ENCODE measurements at places on chromosomes 11 and 22. TPM values are rescaled to one million over a fixed set of nuclear protein-coding genes. Genes with fewer than 3 reads are reported as not detected.

DNA sequence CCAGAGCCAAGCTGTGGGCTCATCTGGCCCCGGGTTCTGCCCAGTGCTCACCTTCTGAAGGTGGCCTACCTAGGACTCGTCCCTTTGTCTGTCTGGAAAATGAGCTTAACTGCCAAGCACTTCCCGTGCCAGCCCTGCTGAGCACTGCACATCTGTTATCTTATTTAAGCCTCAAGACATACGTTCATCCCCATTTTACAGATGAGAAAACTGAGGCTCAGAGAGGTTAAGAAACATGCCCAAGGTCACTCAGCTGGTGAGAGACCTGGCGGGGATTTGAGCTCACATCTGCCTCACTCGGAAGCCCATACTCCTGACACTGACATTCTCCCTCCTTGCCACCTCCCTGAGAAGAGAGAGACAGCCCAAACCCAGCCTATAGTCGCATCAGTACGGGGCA lies 226.2 kb downstream of the MN1 start:
- no peaks in the 10 kb centered on the region for H3K36me3 ChIP-seq
- H3K4me3 ChIP-seq, result no peak overlapping the region
- H3K27ac ChIP-seq, result no peak overlapping the region
- DNase-seq, result no peak
- H3K27me3 ChIP-seq, result no peaks in the 10 kb centered on the region
- H3K4me1 ChIP-seq, result no peaks in the 10 kb centered on the region

GRCh38 chr11:34044664-34045485 lies 6.7 kb upstream of the CAPRIN1 start:
- H3K27me3 ChIP-seq, result no peaks in the 10 kb centered on the region
- H3K36me3 ChIP-seq, result no peaks in the 10 kb centered on the region
- H3K27ac ChIP-seq, result no peak overlapping the region
- no peaks in the 10 kb centered on the region for H3K4me1 ChIP-seq

- no peak overlapping the region for H3K27ac ChIP-seq
- H3K4me1 ChIP-seq, result no peaks in the 10 kb centered on the region
- H3K4me3 ChIP-seq, result no peak overlapping the region
- DNase-seq, result no peak
- no peaks in the 10 kb centered on the region for H3K27me3 ChIP-seq
These were observed 8.5 kb upstream of the RAB1B start for GRCh38 chr11:66259956-66260355.

DNA sequence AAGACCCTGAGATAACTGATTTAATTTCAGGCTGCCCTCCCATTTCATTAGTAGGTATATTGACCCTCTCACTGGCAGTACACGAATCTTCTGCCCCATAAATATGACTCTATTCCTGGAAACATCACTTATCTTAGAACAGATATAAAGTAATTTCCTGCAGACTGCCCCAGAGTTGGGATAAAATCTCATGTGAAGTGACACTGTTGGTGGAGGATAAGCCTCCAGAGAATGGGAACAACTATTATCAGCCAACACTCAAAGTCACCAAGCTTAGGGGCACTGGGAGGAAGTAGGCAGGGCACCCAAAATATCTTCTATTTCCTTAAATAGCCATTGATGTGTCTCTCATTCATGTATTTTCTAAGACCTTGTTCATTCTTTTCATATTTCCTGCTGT lies 8.2 kb downstream of the OR51B5 start:
- H3K27me3 ChIP-seq, result no peaks in the 10 kb centered on the region
- H3K36me3 ChIP-seq, result no peaks in the 10 kb centered on the region
- H3K4me1 ChIP-seq, result no peaks in the 10 kb centered on the region
- no peak overlapping the region for H3K4me3 ChIP-seq
- DNase-seq, result no peak

- no peaks in the 10 kb centered on the region for H3K36me3 ChIP-seq
- no peaks in the 10 kb centered on the region for H3K4me1 ChIP-seq
- DNase-seq, result peak; percentile 46
- H3K27ac ChIP-seq, result no peak overlapping the region
- H3K27me3 ChIP-seq, result no peaks in the 10 kb centered on the region
These were observed 3.2 kb downstream of the DERL3 start for GRCh38 chr22:23835484-23836144.

DNA sequence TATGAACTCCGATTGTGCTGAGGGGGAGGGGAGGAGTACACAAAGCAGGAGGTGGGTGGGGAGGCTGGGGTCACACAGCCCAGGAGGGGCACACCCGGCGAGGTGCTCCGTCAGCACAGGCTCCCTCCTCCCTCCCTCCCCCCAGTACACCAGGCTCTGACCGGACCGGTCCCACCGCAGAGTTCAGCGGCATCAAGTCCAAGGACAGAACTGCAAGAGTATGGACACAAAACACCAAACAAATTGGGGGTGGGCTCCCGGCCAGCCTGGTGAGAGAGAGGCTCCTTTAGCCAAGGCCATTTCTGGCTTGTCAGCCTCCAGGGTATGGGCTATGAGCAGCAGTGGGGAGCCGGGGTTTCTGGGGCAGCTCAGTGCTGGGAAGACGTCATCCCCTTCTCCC lies 68.3 kb downstream of the ST3GAL4 start:
- H3K27me3 ChIP-seq, result no peaks in the 10 kb centered on the region
- no peak overlapping the region for H3K27ac ChIP-seq
- H3K4me3 ChIP-seq, result no peak overlapping the region
- DNase-seq, result no peak
- H3K36me3 ChIP-seq, result no peaks in the 10 kb centered on the region

- no peak overlapping the region for H3K27ac ChIP-seq
- H3K36me3 ChIP-seq, result no peaks in the 10 kb centered on the region
- H3K27me3 ChIP-seq, result no peaks in the 10 kb centered on the region
- no peak overlapping the region for H3K4me3 ChIP-seq
- DNase-seq, result no peak
- peaks cover 17% of the 10 kb centered on the region for H3K4me1 ChIP-seq
These were observed 22.3 kb downstream of the TMEM123 start for GRCh38 chr11:102430158-102430836.

GRCh38 chr11:18853086-18853720 lies 61.6 kb upstream of the PTPN5 start:
- no peak for DNase-seq
- no peaks in the 10 kb centered on the region for H3K27me3 ChIP-seq
- no peak overlapping the region for H3K4me3 ChIP-seq
- no peaks in the 10 kb centered on the region for H3K36me3 ChIP-seq

DNA sequence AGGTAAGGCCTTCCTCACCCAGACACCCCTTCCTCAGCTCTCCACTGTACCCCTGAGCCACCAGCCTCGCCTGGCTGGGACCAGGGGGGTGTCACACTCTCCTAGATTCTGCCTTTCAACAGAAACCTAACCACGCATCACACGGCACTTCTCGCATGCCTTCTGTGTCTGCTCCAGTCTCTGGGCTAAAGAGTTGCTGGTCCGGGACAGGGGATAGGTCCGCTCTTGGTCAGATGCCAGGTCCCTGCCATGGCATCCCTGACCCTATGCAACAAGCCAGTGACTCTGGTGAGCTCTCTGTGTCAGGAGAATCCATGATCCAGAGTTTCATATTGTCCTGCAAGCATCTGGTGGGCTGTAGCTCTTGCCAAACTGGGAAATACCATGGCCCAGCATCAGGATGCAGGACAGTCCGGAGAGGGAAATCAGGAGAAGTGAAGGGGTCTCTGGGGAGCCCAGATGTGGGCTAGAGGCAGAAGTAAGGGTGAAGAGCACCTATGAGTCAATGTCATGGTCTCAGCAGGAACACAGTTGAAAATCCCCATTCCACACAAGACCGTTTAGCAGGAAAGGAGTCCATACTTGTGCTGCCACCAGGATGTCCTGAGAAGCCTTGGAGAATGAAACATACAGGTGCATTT lies 14.1 kb downstream of the IGLL5 start:
- H3K36me3 ChIP-seq, result no peaks in the 10 kb centered on the region
- H3K27ac ChIP-seq, result no peak overlapping the region
- no peak for DNase-seq
- no peak overlapping the region for H3K4me3 ChIP-seq
- H3K4me1 ChIP-seq, result no peaks in the 10 kb centered on the region

- H3K27me3 ChIP-seq, result no peaks in the 10 kb centered on the region
- no peaks in the 10 kb centered on the region for H3K4me1 ChIP-seq
- no peak overlapping the region for H3K4me3 ChIP-seq
- DNase-seq, result no peak
- H3K36me3 ChIP-seq, result no peaks in the 10 kb centered on the region
These were observed 2154.9 kb downstream of the LRRC4C start for GRCh38 chr11:39304586-39304985.

DNA sequence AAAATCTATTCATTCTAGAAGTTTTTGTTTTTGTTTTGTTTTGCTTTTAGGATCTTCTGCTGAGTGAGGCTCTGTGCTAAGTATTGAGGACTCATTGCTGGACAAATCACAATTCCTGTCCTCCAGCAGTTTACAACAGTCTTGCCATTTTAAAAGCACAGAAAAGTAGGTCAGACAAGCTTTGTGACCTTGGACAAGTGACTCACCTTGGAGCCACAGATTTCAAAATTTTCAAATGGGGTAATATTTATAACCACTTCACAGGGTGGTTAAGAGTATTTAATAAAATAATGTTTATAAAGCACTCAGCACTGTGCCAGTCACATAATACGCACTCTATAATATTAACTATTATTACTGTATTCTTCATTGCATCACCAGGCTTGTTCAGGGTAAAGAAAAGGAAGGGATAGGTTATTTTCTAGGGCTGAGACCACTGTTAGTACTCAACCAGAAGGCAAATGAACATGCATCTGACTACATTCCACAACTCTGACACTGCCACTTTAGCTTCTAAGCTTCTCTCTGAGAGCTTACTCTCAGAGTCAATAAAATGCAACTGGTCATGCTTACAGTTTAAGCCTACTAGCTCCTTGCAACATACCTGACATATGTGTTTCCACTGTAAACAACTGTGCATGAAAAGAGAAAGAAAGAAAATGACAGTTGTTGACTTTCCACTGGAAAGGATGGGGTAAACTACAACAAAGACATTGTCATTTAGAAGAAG lies 63.2 kb upstream of the FIBIN start:
- no peaks in the 10 kb centered on the region for H3K36me3 ChIP-seq
- H3K27me3 ChIP-seq, result no peaks in the 10 kb centered on the region
- H3K4me1 ChIP-seq, result no peaks in the 10 kb centered on the region
- no peak overlapping the region for H3K4me3 ChIP-seq

GRCh38 chr11:114208377-114208776 lies 87.8 kb upstream of the NNMT start:
- no peak for DNase-seq
- H3K4me1 ChIP-seq, result peaks cover 34% of the 10 kb centered on the region
- H3K4me3 ChIP-seq, result no peak overlapping the region

- no peak overlapping the region for H3K4me3 ChIP-seq
- peak overlapping the region; percentile 53 for H3K27ac ChIP-seq
- H3K27me3 ChIP-seq, result no peaks in the 10 kb centered on the region
- no peaks in the 10 kb centered on the region for H3K36me3 ChIP-seq
These were observed 7.7 kb upstream of the DLAT start for GRCh38 chr11:112017538-112017937.

DNA sequence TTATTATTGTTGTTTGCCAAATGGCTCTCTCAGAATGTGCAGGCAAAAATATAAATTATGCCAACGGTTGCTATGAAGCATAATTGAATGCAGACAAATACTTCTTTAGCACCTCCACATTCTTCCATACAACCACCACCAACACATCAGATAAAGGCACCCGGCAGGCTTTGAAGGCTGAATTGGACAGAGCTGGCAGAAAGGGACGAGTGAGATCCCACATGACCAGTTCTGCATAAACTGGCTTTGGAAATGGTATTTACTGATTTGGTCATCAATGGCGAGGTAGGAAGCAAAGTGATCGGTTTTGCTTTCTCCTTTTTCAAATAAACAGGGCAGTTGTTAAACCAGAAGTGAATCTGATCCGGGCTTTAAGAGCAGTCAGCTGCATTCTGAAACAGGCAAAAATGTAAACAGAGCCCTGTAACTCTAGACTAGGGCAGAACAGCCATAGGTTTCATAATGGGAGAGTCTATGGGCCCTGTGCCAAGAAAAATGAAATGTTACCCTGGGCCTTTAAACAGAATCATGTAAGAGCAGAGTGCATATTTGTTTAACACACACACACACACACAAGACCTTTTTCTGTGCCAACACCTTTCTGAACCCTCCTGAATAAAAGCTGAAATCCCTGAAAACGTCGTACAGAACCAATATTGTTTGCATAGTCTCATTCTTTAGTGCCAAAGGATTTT lies 97.7 kb downstream of the MPPED2 start:
- H3K27me3 ChIP-seq, result no peaks in the 10 kb centered on the region
- H3K36me3 ChIP-seq, result no peaks in the 10 kb centered on the region
- no peak overlapping the region for H3K27ac ChIP-seq
- H3K4me3 ChIP-seq, result peak overlapping the region; percentile 43
- peaks cover 7% of the 10 kb centered on the region for H3K4me1 ChIP-seq

GRCh38 chr22:39288135-39288898 lies 31.1 kb downstream of the RPL3 start:
- peaks cover 3% of the 10 kb centered on the region for H3K4me1 ChIP-seq
- H3K27ac ChIP-seq, result no peak overlapping the region

GRCh38 chr22:17167486-17167885 lies 8.4 kb upstream of the HDHD5 start:
- DNase-seq, result peak; percentile 91
- H3K36me3 ChIP-seq, result no peaks in the 10 kb centered on the region
- no peak overlapping the region for H3K27ac ChIP-seq
- no peaks in the 10 kb centered on the region for H3K27me3 ChIP-seq
- no peak overlapping the region for H3K4me3 ChIP-seq

DNA sequence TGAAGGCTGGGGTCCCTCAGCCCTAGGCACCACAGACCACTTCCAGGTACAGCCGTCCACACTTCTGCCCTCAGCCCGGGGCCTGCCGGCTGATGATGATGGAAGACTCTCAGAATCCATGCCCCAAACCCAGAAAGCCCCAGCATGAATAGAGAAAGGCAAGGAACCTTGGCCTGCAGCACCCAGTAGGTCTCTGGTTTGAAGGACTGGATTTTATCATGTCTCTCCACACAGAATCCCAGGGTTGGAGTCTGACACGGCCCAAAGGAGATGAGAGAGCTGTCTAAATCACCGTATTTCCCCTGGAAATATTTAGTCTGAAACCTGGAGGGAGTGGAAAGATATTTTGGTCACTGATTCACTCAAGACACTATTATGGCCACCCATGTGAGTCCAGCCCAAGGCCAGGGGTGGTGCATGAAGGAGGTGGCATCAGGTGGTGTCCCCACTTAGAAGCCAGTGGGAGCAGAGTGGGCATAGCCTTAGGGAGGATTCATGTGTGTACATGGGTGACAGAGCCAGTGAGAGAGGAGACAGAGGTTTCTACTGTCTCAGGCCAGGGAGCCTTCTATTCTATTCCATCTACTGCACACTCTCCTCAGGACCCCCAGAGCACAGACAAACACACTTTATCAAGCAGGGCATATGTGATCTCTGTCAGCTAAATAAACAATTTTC lies 14.0 kb downstream of the TOP3B start:
- H3K4me1 ChIP-seq, result no peaks in the 10 kb centered on the region
- peaks cover 92% of the 10 kb centered on the region for H3K36me3 ChIP-seq
- H3K27me3 ChIP-seq, result no peaks in the 10 kb centered on the region
- H3K4me3 ChIP-seq, result no peak overlapping the region

The ARHGAP8 gene
- total RNA-seq, result 0.49 TPM

The CDKN1C gene
- total RNA-seq, result 2.3 TPM

The NRXN2 gene
- total RNA-seq, result 5.7 TPM

The TMEM151A gene
- total RNA-seq, result 0.86 TPM

The ALDH3B2 gene
- total RNA-seq, result not detected

The UBQLN3 gene
- total RNA-seq, result not detected

The TMEM218 gene
- total RNA-seq, result 9.9 TPM

Measured in right lobe of liver (tissue), 6 donors.